ENCODE measurements at places on chromosomes 6 and 20. TPM values are rescaled to one million over a fixed set of nuclear protein-coding genes. Genes with fewer than 3 reads are reported as not detected.

- DNase-seq, result no peak
Observed at GRCh38 chr6:52697903-52698302, 27.0 kb downstream of the TMEM14A start.

DNA sequence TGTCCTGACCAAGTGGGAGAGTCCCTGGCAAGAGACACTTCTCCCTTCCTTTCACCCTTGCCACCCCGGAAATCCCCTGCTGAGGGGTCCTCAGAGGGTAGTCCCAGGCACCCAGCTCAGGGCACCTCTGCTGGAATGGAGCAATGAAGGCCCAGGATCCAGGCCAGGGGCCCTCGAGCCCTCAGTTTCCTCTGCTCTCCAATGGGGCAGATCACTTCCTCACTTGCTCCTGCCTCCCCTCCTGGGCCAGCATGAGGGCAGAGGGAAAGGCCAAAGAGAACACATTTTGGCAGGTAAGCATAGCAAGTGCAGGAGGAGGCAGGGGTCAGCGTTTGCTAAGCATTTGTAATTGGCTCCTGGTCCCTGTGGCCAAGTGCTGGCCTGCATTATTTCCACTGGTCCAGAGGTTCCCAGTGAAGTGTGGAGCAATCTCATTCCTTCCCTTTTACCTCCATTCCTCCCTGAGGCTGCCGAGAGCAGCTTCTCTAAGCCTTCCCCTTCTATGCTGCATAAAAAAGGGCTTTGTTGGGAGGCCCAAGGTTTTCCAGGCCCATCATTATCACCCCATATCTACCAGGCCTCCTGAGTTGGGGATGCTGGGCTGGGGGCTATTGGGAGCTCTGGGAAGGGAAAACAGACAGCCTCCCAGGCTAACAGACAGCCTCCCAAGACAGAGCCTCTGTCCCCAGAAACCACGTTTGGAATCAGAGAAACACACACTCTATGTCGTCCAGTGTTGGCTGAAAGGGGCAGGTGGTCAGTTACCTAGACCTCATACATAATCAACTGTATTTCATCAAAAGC is 28.8 kb upstream of the VEGFA start:
- no peak for DNase-seq

Gene POPDC3
- total RNA-seq, result 56.9 TPM

- no peak for DNase-seq
Observed at GRCh38 chr20:31866221-31866620, 4.1 kb downstream of the DUSP15 start.

Gene LTB
- 0.25 TPM for total RNA-seq

Gene ZBTB12
- 3.5 TPM for total RNA-seq

DNA sequence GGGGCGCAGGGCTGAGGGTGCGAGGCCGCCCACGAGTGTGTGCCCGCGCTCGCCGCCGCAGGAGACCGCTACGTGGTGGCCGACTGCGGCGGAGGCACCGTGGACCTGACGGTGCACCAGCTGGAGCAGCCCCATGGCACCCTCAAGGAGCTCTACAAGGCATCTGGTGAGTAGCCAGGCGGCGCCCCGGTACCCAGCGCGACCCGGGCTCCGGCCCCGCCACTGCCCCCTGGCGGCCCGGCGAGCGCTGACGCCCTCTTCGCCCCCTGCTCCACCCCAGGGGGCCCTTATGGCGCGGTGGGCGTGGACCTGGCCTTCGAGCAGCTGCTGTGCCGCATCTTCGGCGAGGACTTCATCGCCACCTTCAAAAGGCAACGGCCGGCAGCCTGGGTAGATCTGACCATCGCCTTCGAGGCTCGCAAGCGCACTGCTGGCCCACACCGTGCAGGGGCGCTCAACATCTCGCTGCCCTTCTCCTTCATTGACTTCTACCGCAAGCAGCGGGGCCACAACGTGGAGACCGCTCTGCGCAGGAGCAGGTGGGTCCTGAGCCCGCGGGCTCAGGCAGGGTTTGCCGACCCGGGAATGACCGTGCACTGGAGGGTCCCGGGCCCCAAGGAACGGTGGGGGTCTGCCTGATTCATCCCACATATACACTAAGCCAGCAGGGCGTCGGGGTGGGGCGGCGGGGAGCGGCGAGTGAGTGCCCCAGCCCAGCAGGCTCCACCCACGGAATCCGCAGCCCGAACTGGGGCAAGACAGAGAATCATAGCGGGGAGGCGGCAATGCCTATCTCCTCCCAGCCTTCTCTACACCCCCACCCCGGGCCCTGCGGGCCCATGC is 17.4 kb downstream of the HSPA12B start:
- no peak for DNase-seq
